ENCODE measurements at places on chromosomes 2 and 18.

DNA sequence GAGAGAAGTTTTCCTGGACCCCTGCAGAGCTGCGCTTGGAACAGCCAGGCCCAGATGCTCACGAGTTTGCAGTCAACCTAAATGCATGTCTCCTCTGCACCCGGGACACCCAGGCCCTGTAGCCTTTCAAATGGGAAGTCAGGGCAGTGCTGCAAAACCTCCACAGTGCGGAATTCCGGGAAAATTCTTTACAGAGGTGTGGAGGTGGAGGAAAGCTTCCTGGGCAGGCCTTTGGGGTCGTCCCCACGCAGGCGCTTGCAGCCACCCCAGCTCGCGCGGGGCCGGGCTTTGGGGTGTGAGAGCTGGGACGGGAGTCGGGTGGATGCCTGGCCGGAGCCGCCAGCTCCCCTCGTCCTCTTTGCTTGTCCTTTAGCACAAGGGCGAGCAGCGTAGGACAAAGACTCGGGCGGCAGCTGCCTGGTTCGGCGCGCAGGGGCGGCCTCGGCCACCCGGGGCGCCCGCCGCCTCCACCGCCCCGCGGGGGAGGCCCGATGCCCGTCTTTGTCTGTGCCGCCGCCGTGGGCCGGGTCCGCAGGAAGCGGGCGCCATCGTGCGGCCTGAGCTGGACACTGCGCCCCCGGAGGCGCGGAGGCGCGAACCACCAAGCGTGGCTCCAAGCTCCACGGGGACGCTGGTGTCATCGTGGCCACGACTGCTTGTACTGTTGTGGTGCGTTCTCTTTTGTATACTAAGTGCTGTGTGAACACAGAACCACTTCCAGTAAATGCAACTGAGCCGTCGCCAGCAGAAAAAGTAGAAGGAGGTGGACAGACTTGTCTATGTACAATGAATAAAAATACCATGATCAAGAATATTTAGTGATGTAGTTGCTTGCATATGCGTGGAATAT is 28.2 kb upstream of the BCL11A start:
- DNase-seq = peak; percentile 73

DNA sequence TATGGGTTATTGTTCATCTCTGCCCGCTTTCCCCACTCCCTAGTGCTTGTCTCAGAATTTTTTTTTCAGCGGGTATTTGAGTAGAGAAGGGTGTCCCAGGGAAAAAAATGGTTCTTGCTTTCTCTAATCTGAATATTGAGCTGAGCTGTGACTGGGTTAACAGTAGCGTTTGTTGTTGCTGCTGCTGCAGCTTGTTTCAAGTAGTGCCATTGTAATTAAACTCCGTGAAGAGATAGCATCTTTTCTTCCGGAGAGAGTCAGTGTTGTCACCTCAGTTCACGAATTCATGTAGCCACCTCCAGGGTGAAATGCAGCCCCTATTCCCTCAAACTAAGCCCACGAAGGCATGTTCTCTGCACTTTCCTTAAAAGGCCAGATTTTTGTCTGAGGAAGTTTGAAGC is 1.5 kb upstream of the AAK1 start:
- no peak for DNase-seq

DNA sequence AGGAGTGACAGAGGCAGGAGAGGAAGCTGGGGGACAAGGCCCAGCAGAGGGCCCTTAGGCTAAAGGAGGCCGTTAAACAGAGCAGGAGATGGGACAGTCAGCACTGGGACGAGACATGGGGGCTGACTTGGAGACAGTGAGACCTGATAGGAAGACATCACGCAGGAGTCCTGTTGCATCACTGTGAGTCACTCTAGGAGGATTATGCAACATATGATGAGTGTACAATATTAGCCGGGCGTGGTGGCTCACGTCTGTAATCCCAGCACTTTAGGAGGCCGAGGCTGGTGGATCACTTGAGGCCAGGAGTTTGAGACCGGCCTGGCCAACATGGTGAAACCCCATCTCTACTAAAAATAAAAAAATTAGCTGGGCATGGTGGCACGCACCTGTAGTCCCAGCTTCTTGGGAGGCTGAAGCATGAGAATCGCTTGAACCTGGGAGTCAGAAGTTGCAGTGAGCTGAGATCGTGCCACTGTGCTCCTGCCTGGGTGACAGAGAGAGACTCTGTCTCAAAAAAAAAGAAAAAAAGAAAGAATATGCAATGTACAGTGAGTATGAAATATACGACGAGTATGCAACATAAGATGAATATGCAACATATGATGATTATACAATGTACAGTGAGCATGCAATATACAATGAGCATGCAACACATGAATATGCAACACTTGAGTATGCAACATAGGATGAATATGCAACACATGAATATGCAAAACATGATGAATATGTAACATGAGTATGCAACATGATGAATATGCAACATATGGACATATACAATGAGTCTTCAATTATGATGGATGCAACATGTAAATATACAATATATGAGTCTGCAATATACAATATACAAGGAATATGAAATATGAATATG is 83.3 kb upstream of the ID2 start:
- no peak for DNase-seq

GRCh38 chr2:165144315-165144714 is 59.5 kb downstream of the SCN3A start:
- no peak for DNase-seq
